ENCODE measurements at places on chromosomes 11 and 22.
A peak's percentile ranks its signal among the peaks of the same experiment; 100 is the strongest.

- peak; percentile 22 for DNase-seq
These were observed 3.8 kb upstream of the GGA1 start for GRCh38 chr22:37604875-37605274.

DNA sequence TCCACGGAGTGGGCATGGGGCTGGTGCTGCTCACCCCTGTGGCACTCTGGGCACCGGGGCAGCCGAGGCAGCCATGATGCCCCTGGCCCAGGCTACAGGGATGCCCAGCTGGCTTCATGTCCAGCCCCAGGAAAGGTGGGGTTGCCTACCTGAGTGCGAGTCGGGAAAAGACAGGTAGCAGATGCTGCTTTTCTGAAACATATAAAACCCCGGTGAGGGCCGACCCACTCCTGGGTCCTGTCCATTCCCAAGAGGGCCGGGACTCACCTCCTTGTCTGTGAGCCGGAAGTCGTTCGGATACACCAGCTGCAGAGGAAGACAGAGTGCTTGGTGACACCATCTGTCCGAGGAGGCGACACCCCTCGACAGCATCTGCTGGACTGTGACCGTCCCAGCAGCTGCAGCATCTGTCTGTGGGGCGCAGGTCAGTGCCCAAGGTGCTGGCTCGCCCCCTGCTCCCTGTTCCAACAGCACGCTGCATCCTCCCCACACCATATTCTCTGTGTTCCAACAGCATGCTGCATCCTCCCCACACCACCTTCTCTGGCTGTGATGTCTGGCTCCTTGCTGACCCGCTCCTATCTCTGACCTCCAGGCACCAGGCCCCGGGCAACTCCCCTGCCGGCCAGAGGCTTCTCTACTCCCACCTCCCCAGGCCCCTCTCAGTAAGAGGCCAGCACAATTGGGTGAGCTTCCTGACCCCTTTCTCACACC, 8.0 kb downstream of the DENND6B start:
- no peak for DNase-seq

DNA sequence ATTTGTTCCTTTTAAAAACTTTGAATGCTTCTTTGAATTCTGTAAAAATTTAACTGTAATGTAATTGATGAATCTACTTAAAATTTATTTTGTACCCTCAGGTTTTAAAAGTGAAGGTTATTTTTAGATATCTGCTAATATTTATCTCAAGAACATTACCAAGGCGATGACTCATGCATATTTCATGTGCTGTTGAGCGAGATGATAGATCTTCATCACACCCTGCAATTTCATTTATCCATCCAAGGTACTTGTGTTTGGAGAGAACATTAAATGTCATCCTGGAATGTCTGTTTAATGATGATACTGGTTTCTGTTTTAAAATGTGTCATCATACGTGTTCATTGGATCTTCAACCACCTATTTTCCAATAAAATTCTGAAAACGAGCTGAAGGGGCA, 6.7 kb upstream of the OOSP4A start:
- no peak for DNase-seq

GRCh38 chr11:25057861-25058260, 561.0 kb downstream of the LUZP2 start:
- no peak for DNase-seq

DNA sequence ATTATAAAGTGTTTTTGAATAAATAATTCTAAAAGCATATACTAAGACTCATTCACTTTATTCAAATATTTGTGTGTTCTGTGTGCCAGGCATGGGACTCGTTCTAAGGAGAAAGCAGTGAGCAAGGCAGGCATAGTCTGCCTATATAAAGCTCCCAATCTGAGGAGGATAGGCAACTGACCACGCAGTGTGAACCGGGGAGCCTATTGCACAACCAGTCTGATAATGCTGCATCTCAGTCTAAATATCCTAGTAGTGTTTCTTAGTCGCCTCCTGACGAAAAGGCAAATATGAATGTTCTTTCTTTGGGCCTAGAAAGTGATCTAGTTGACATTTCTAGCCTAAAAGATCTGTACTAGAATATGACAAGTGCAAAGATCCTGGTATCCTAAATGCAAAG, 98.3 kb downstream of the C11orf65 start:
- DNase-seq: no peak

Data from activated naive CD4-positive, alpha-beta T cell (primary cell).